DMS 273 treated with DMSO at 0.1 percent for 48 hours (cell line): ENCODE measurements at places on chromosomes 2 and 18.

GRCh38 chr2:18763338-18763737 lies 174.0 kb upstream of the NT5C1B start:
- no peak for DNase-seq

DNA sequence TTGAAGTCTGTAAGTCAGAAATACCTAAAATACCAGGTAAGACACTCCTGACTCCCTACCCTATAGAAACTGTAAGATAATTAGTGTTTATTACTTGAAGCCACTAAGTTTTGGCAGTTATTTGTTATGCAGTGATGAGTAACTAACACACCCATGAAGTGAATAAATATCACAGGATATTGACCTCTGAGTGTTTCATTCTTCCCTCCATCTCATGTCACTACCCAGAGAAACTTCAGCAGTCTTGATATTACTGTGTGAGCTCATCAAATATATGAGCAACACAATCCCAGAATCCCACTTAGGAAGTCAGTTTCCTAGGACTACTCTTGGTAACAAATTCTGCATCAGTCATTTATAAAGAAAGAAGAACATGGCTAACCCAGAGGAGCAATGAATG lies 529.7 kb downstream of the FBXO15 start:
- no peak for DNase-seq

DNA sequence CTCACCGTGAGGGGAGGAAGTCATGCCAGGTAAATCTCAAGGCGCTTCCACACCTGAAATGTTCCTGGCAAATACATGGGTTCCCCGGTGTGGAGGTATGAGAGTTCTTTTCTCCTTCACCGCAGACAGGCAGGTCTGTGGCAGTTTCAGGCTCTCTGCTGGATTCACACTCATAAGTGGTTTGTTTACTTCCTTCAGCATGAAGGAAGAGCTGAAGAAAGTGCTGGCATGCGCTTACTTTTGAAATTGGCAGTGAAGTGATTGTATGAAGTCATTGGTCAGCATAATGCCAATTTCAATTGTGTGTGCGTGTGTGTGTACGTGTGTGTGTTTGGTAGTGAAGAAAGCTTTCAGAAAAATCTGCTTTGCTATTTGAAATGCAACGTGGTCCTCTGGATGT lies 43.4 kb downstream of the RNF144A start:
- no peak for DNase-seq

GRCh38 chr2:40095000-40095399 lies 315.9 kb upstream of the THUMPD2 start:
- DNase-seq, result peak; percentile 55

DNA sequence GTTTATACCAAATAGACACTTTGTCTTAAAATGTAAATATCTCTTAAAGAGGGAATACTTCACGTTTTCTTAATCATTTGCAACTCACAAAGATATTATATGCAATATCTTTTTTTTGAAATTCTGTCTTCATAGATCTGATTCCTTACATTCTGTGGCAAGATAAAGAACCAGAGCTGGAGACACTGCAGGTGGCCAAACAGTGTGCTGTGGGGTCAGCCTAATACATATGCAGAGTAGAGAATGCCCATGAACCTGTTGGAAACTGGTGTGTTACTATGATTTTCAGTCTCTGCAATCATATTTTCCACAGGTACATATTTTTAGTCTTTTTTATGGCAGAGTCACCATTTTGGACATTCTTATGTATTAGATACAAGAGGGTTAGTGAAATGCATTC lies 229.6 kb upstream of the CHST9 start:
- no peak for DNase-seq

DNA sequence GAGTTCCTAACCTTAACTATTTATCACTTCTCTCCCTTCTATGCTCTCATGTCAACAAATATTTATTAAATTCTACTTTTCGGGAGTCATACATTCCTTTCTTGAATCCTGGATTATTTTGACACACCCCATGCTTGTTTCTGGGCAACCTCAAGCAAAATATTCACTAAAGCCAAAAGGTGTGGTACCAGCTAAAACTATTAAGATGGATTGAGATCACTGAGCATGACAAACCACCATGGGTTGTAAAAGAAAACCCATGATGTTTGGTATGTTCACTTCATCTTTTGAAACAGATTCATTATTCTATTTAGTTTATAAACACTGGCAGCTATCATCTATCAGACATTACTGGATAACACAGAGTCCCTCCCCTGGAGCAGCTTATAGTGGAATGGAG lies 32.5 kb downstream of the DPP4 start:
- no peak for DNase-seq

DNA sequence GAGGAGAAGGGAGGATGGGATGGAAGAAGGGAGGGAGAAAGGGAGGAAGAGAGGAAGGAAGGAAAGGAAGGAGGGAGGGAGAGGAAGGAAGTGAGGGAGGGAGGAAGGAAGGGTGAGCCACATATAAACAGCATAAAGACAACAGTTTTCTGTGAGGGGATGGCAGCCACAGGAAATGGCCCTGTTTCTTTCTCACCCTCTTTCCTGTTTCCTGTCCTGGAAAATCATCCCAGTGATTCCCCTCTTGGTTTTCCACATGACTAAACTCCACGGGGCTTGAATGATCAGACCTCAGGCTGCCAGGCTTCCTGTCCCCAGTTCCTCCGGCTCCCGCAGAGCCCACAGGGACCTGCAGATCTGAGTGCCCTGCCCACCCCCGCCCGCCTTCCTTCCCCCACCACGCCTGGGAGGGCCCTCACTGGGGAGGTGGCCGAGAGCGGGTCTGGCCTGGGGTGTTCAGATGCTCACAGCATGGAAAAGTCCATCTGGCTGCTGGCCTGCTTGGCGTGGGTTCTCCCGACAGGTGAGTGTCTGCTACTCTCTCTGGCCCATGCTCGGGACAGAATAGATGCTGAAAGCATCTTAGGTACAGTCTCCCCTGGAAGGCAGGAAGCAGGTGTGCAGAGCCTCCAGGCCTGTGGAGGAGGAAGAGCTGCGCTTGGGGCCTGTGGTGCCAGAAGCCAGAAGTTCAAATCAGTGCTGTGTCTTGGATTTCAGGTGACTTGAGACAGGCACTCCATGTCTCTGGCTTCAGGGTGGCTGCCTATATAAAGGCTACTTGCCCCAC lies at the start of gene SIGLEC15:
Gene SIGLEC15, plus strand, starts transcription at position 418 of the 787 bp plus-strand sequence. Its CDS starts 54 bp downstream, at position 472.
- no peak for DNase-seq
